ENCODE measurements at places on chromosomes 1 and 21.

DNA sequence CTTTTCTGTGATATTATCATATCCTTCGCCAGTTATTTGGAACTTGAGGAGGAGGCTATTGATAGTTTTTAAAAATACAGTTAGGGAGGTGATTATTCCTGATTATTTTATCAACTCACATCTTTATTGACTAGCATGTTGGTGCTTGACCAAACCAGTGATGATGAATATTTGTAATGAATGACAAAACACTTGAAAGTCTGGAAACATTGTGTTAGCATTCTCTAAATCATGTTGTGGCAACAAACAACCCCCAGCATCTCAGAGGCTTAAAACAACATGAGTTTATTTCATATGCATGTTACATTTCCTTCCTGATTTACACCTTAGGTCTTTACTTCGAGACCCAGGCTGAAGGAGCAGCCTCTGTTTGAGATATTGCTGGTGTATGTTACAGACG, 10.7 kb upstream of the JUN start:
- H3K27me3 ChIP-seq: no peaks in the 10 kb centered on the region
- H3K4me3 ChIP-seq: no peak overlapping the region
- H3K27ac ChIP-seq: no peak overlapping the region
- H3K4me1 ChIP-seq: peaks cover under 1% of the 10 kb centered on the region
- H3K36me3 ChIP-seq: no peaks in the 10 kb centered on the region
- DNase-seq: no peak

- no peak overlapping the region for H3K4me3 ChIP-seq
- H3K27ac ChIP-seq: no peak overlapping the region
- H3K36me3 ChIP-seq: no peaks in the 10 kb centered on the region
- H3K27me3 ChIP-seq: no peaks in the 10 kb centered on the region
Measured at GRCh38 chr1:178066908-178067614, 26.8 kb upstream of the RASAL2 start.

DNA sequence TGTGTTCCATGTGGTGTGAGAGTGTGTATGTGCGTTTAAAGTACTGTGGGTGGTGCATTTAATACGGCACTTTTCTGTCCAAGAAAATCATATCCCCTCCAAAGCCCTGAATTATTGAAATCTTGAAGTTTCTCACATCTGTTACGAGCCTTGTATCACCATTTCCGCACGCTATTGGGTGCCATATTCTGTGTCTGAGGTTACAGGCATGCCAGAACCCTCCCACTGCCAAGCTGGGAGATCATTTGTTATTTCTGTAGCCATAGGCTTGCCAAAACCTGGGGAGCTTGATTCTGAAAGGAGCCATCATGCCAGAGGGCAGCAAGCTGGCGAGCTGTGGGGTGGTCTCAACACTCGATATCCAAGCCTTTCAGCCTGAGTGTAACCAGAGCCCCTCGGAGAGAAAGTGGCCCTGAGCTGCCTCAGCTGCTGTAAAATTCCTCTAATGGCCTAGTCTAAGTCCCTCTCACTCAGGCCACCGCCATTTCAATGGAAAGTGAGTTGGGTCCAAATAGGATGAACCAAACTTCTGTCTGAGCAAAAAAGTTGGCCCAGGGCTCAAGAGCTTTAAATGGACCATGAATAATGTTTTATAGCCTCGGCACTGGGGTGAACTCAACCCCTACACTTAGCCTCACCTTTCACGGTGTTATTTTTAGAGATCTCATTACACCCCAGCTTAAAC, 298.4 kb upstream of the DUSP10 start:
- no peak overlapping the region for H3K4me3 ChIP-seq
- H3K4me1 ChIP-seq: no peaks in the 10 kb centered on the region
- no peak overlapping the region for H3K27ac ChIP-seq
- DNase-seq: no peak
- H3K36me3 ChIP-seq: no peaks in the 10 kb centered on the region

GRCh38 chr1:206768472-206769303, 1.9 kb upstream of the IL19 start:
- no peak for DNase-seq
- no peak overlapping the region for H3K27ac ChIP-seq
- no peak overlapping the region for H3K4me3 ChIP-seq
- H3K4me1 ChIP-seq: no peaks in the 10 kb centered on the region
- H3K27me3 ChIP-seq: peaks cover 42% of the 10 kb centered on the region

- H3K27ac ChIP-seq: no peak overlapping the region
- DNase-seq: no peak
- peaks cover 20% of the 10 kb centered on the region for H3K27me3 ChIP-seq
- peaks cover 9% of the 10 kb centered on the region for H3K4me1 ChIP-seq
Measured at GRCh38 chr1:151827853-151828252, 3.7 kb downstream of the RORC start.

GRCh38 chr1:181640956-181641355, 157.6 kb downstream of the CACNA1E start:
- DNase-seq: no peak
- H3K27me3 ChIP-seq: no peaks in the 10 kb centered on the region
- no peak overlapping the region for H3K4me3 ChIP-seq
- no peaks in the 10 kb centered on the region for H3K36me3 ChIP-seq
- no peak overlapping the region for H3K27ac ChIP-seq
- no peaks in the 10 kb centered on the region for H3K4me1 ChIP-seq

DNA sequence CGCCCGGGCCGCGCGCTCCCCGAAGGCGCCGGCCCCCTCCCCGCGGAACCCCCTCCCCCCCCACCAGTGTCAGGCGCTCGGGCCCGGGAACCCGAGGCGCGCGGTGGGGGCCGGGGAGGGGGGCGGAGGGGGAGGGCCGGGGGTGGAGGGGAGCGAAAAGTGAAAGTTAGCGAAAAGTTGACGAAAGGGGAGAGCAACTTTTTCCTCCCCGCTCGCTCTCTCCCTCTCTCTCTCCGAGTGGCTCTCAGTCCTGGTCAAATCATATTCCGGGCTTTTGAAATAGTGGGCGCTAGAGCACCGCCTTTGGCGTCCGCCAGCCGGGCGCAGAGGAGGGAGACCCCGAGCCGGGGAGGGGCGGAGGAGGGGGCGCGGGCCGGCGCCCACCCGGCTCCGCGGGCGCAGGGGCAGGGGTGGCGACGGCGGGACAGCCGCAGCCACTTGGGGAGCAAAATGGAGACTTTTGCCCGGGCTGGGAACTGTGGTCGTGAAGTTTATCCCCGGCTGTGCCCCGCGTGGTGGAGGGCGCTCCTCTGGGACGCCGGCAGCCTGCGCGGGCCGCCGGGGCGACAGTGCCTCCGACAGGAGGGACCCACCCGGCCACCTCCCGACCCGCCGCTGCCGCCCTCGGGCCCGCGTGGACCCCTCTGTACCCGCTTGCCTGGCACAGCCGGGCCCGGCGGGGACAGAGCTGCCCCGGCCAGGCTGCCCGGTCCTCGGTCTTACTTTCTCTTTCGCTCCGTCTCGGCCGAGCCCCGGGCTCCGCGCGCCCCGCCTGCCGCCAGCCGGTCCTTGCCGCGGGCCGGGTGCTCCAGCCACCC, 697 bp downstream of the PRDM16 start:
- H3K4me1 ChIP-seq: peaks cover 2% of the 10 kb centered on the region
- no peaks in the 10 kb centered on the region for H3K36me3 ChIP-seq
- H3K27ac ChIP-seq: no peak overlapping the region

- no peaks in the 10 kb centered on the region for H3K36me3 ChIP-seq
- no peak overlapping the region for H3K4me3 ChIP-seq
- H3K4me1 ChIP-seq: no peaks in the 10 kb centered on the region
- no peaks in the 10 kb centered on the region for H3K27me3 ChIP-seq
- no peak overlapping the region for H3K27ac ChIP-seq
Measured at GRCh38 chr1:90621986-90622385, 95.1 kb downstream of the BARHL2 start.

Measured in osteocyte (in vitro differentiated cells).